ENCODE measurements at places on chromosomes 4 and X.

DNA sequence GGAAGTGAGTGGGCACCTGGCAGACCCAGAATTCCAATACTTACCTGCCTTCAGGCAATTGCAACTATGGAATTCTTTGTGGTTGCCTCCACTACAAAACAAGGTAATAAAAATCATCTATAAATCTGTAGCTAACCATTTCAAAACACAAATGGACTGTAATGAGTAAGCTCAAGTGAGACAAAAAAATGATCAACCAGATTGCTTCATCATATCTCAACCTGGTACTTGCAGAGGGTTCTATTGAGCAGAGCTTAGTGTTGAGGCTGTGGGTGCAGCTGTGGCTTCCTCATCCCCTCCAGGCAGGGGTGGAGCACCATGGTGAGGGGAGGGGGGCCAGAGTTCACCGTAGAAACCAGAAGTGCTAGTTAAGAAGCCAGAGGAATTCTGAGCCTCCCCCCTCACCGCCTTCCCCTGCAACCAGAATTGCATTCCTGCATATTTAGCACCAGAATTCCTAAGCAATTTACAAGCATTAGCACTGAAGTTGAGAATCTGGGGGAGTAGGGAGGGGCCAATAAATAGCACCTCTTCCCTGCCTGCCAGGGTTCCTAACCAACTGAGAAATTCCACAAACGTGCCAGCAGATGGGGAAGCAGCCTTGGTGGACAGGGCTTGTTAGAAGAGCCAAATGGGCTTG is 11.5 kb downstream of the CTAG1A start:
- DNase-seq: peak; percentile 84

DNA sequence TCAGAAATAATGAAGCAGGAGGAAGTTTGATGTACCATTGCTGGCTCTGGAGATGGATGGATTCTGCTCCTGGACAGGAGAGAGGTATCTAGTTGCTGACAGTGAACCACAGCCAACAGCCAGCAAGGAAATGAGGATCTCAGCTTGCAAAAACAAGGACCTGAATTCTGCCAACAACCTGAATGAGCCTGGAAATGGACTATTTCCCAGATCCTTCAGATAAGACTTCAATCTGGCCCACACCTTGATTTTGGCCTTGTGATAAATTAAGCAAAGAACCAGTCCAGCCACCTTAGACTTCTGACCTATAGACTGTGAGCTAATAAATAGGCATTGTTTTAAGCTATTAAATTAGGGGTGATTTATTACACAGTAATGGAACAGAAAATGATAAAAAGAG is 220.3 kb downstream of the ADAMTS3 start:
- no peak for DNase-seq

- no peak for DNase-seq
Measured at GRCh38 chr4:5552451-5552850, 155.9 kb downstream of the EVC2 start.

DNA sequence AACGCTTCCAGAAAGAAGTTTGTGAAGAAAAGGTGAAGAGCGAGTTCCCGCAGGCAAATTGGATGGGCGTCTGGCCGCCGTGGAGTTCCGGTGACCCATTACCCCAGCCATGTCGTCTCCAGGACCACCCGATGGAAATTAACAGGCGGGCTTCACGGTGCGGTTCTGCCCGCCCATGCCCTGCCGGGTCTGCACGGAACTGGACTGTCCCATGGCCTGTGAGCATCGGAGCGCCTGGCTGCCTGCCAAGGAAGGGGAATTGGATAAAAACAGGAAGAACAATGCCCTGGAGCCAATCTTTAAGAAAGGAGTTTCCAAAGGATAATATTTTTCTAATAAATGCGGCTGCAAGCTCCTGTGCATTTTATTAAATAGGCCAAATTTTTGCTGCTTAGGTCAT is 319.8 kb upstream of the SLC7A11 start:
- DNase-seq: no peak

GRCh38 chr4:154491341-154492271 is at the start of gene DCHS2:
Gene DCHS2, minus strand, starts transcription at chr4:154491799. Its CDS starts 444 bp downstream, at chr4:154491355.
- no peak for DNase-seq

- no peak for DNase-seq
Measured at GRCh38 chr4:23782778-23783437, 106.9 kb downstream of the PPARGC1A start.

- no peak for DNase-seq
Measured at GRCh38 chr4:4394644-4395043, 7.7 kb downstream of the NSG1 start.

- DNase-seq: no peak
Measured at GRCh38 chr4:153676486-153676885, 7.6 kb upstream of the TLR2 start.

- no peak for DNase-seq
Measured at GRCh38 chrX:150051096-150051495, 112.8 kb upstream of the EOLA2 start.

DNA sequence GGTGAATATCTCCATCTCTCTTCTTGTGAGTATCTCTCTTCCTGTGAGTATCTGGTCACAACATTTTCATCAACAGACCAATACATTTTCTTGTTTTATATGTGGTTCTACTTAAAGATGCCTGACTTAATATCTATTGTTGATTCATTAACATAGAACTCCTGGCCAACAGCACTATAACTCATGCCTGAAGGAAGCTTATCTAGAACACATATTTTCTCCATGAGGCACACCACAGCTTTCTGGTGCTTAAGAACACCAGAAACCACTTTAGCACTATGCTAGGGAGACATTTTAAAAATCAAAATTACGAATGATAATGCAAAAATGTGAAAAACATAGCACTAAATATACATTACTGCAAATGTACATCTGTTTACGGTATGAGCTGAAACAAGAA is 190.4 kb downstream of the GABRB1 start:
- no peak for DNase-seq

GRCh38 chr4:147447786-147448185 is 33.1 kb upstream of the EDNRA start:
- DNase-seq: no peak

GRCh38 chr4:129645461-129645860 is 549.5 kb downstream of the C4orf33 start:
- no peak for DNase-seq

- DNase-seq: no peak
Measured at GRCh38 chr4:68765876-68766275, 49.9 kb upstream of the UGT2B10 start.

GRCh38 chr4:181225616-181226261 is 1017.5 kb upstream of the TENM3 start:
- no peak for DNase-seq

DNA sequence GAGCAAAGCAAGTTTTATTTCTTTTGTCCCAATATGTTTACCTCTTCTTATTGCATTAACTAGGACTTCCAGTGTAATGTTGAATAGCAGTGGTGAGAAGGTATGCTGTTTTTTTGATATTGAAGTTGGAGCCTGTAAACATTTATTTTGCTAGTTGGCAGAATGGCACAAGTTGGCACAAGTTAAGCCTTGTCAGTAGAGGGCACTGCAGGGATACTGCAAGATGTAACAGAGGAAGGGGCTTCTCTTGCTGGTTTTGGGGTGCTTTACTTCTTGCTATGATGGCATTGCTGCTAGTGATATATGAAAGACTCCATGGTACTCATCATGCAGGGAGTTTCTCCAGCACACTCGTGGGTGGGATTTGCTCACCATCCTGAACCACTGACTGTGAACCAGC is 327.3 kb upstream of the ARX start:
- no peak for DNase-seq

GRCh38 chrX:68719904-68720614 is 72.6 kb downstream of the STARD8 start:
- no peak for DNase-seq

DNA sequence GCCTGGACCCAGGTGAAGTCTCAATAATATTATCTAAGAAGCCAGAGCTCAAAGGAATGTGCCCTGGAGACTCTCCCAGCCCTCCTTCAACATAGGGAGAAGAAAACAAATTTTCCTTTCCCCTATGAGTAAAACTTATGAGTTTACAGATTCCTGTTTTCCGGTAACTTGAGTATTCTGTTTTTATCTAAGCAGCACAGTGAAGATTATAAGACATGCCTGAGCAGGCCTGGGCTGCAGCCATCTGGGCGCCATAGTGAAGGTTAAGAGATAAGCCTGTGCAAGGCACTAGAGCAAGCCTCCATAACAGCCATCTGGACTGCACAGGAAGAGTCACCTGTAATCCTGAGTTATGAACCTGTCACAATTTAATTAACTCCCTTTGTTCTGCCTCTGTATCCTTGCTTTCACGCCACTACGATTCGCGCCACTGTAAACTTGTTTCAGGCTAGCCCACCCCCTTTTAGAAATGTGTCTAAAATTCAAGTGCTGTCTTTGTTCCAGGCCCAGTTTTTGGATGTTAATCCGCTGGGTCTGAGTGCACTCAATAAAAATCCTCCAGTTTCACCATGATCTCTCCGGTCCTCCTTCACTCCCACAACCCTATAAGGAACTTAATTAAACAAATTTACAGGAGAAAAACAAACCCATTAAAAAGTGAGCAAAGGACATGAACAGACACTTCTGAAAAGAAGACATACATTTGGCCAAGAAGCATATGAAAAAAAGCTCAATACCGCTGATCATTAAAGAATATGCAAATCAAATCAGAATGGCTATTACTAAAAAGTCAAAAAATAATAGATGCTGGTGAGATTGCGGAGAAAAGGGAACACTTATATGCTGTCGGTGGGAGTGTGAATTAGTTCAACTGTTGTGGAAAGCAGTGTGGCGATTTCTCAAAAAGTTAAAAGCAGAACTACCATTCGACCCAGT is 189.5 kb downstream of the APBB2 start:
- DNase-seq: no peak

GRCh38 chrX:101362757-101363156 is 14.2 kb upstream of the TIMM8A start:
- DNase-seq: no peak

DNA sequence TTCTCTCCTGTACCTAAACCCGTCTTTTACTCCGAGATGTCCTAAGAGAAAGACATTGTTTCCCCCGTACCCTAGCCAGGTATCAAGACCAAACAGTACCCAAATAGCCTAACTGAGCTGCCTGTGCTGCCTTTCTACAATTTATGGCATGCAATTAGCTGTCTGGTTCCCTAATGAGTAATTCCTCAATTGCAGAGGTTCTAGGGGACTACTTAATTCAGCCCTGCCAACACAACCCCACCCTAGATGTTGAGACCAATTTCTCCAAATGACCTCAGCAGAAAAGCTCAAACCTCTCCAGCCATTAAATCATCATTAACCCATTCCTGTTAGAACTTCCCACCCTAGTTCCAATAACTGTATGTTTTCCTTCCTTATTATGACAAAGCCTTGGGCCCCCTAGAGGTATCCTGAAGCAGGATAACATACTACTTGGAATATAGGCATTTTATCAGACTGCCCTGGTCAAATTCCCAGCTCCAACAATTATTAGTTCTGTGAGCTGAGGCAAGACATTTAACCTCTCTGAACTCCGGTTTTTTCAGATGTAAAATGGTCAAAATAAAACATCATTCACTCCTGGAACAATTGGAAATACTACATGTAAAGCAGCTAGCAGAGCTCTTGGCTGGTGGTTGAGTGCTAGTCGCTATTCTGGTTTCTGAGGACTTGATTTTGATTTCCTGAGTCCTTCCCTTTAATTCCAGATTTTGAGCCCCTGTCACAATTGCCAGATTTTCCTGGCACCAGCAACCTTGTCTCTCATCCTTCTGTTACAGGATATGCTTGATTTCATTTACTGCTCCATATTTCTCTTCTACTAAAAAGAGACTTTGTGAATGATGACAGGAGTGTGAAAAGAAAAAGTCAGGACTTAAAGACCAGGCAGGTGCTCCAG is 244.6 kb upstream of the TENM3 start:
- no peak for DNase-seq

DNA sequence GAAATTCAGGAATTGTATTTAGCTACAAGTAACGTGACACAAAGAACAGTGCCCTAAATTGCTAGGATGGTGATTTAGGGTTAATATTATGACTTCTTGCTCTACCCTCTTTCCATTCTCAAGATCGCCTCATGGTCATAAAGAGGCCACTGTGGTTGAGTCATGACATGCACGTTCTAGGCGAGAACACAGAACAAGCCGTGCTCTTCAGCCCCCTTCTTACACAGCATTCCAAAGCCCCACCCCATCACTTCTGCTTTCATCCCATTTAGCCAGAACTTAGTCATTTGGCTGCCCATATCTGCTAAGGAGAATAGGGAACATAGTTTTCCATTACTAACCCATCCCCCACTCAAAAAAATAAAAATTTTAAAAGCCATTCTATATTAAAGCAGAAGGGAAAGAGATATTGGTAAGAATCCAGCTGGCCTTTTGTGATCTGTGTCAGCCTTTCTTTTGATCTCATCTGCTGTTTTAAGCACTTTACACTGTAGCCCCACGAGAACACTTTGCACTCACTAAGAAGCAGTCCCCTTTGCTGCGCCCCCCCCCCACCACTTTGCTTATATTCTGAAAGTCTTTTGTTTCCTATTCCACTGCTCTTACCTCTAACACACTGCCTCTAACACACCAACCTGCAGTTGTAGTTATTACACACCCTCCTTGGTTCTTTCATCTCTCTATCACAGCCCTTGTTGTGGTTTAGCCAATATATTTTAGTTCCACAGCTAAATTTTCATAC is 28.4 kb downstream of the NPNT start:
- DNase-seq: no peak

- DNase-seq: no peak
Measured at GRCh38 chr4:89283226-89284009, 24.2 kb downstream of the GPRIN3 start.

DNA sequence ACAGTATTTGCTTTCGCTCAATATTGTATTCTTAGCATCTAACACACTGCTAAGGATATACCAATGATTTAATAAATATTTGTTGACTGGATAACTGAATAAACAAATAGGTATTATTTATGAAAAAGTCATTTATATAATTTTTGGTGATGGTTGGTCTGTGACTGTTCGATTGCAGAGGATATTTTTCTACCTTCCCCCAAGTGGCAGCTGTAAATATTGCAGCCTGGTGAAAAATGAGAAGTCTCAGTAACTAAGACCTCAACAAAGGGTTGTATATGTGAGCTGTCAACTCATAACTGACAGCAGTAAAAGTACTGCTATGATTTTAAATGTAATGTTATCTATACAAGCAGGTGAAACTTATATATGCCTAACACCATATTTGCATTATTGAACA is 36.0 kb downstream of the HTR2C start:
- DNase-seq: no peak

GRCh38 chrX:47648376-47648775 is 2.0 kb downstream of the ELK1 start:
- no peak for DNase-seq

DNA sequence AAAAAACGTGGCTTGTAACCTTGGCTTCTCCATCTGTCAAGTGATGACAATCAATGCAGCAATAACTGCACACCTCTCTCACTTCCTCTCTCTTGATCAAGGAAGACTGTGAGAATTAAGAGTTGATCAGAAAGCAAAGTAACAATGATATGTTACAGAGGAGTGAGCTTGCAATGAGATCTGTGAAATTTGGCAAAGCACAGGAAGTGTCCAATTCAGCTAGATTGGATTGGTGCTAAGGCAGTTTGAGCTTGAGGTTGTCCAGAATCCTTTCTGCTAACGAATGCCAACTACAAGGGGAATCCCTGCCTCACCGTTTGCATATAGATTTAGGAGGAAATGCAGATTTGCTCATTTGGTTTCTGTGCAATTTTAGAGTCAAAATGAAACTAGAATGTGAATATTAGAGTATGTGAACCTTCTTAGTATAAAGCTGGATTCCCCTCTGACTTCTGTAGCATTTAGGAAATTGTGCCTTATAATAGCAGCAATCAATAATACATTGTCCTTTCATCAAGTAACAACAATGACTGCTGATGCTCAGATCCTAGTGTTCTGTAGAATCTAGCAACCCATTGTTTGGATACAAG is 346.4 kb downstream of the PTTG2 start:
- DNase-seq: no peak

Data from AG09309 (cell line).